Suprapubic skin (tissue), 4 donors: ENCODE measurements at places on chromosomes 7 and 10. TPM values are rescaled to one million over a fixed set of nuclear protein-coding genes. Genes with fewer than 3 reads are reported as not detected.

Gene CPA4
- 82.7 TPM for total RNA-seq

Gene FKBP6
- total RNA-seq = not detected

Gene SH2B2
- 5.1 TPM for total RNA-seq

Gene GNGT1
- total RNA-seq = not detected

Gene MSS51
- total RNA-seq = 2.3 TPM

Gene TMEM184A
- 123 TPM for total RNA-seq

Gene UCN3
- not detected for total RNA-seq

Gene ANK3
- total RNA-seq = 89.1 TPM

Gene ABCA13
- 1.1 TPM for total RNA-seq

Gene ANKRD61
- not detected for total RNA-seq

Gene GNA12
- 12.5 TPM for total RNA-seq

Gene CALCR
- total RNA-seq = not detected

Gene CLRN3
- total RNA-seq = not detected

Gene CYTH3
- 29.8 TPM for total RNA-seq

Gene RASA4
- 33.9 TPM for total RNA-seq

Gene NEBL
- 86.4 TPM for total RNA-seq

Gene SLC26A5
- 0.55 TPM for total RNA-seq

Gene REEP3
- total RNA-seq = 30.8 TPM

Gene CYP3A4
- 2.3 TPM for total RNA-seq

Gene AOAH
- 1.7 TPM for total RNA-seq

Gene PDE6C
- total RNA-seq = not detected

Gene LRIT1
- not detected for total RNA-seq

Gene PRKCQ
- total RNA-seq = 1.0 TPM

Gene GPR15LG
- 19.3 TPM for total RNA-seq

Gene SEMA3E
- total RNA-seq = 2.0 TPM

Gene CDH23
- 1.9 TPM for total RNA-seq

Gene CFTR
- 4.0 TPM for total RNA-seq

Gene MOGAT3
- not detected for total RNA-seq

Gene SLC39A12
- not detected for total RNA-seq

Gene ACHE
- total RNA-seq = 2.5 TPM

Gene HABP2
- not detected for total RNA-seq

Gene BHLHA15
- 1.2 TPM for total RNA-seq

Gene HOXA3
- 5.5 TPM for total RNA-seq

Gene WIPF3
- 0.60 TPM for total RNA-seq

Gene ZNF425
- total RNA-seq = 5.9 TPM

Gene CYP3A5
- total RNA-seq = 98.0 TPM

Gene SDK1
- 2.5 TPM for total RNA-seq

Gene UNCX
- total RNA-seq = not detected

Gene AEBP1
- total RNA-seq = 27.3 TPM

Gene GPR22
- total RNA-seq = not detected

Gene MGAM2
- total RNA-seq = 0.11 TPM

Gene SCART1
- total RNA-seq = 2.7 TPM
